ENCODE measurements at places on chromosomes 16 and 17.

GRCh38 chr17:49349541-49349940 is 12.5 kb downstream of the ZNF652 start:
- DNase-seq, result no peak

DNA sequence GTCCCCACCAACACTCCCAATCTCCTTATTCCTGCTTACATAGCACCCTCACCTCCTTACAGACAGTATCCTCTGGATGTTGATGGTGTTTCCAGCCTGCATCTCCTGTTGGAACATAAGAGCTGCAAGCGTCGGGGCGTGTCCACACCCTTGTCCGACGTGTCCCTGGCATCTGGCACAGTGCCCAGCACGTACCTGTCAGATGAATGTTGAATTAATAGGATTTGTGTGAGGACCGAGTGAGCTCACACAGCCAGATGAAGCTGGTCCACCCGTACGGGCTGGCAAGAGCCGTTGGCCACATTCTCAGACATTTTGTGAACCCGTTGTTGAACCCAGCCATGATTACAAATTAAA is 12.2 kb upstream of the CBX4 start:
- no peak for DNase-seq

- no peak for DNase-seq
These were observed 49.8 kb upstream of the SCNN1B start for GRCh38 chr16:23252310-23252709.

GRCh38 chr16:59060207-59060606 is 326.1 kb upstream of the GOT2 start:
- no peak for DNase-seq

DNA sequence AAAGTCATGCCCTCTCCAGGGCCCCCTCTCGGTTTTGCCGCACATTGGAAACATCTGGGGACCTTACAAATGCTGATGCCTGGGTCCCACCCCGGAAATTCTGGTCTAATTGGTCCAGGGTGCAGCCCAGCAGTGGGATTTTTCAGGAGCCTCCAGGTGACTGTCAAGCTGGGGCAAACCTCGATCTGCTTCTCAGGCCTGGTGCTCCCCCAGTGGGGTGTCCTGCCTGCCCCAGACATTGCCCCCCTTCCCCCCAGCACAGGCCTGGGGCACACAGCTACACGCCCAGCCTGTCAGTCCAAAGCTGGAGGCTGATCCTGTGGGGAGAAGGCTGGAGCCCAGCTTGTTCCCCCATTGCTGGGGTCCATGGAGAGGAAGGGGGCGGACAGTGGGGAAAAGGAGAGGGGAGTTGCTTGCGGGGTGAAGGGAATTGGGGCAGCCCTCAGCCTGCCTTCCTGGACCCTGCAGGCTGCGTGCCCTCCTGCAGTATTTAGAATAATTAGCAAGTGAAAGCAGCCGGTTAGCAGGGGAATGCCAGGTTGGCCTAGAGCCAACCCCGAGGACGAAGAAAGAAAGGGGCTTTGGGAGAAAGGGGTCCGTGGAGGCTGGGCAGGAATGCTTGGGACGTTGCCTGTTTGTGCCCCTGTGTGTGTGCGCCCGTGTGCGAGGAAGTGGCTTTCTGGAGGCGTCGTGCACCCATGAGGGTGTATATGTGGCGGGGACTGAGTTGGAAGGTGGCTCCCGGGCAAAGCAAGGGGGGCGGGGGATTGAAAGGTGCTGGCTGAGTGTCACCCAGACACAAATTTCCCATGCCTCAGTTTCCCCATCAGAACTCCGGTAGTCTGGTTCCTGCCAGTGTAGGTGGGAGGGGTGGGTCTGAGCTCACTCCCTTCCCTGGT is 5.9 kb downstream of the FOXJ1 start:
- no peak for DNase-seq

DNA sequence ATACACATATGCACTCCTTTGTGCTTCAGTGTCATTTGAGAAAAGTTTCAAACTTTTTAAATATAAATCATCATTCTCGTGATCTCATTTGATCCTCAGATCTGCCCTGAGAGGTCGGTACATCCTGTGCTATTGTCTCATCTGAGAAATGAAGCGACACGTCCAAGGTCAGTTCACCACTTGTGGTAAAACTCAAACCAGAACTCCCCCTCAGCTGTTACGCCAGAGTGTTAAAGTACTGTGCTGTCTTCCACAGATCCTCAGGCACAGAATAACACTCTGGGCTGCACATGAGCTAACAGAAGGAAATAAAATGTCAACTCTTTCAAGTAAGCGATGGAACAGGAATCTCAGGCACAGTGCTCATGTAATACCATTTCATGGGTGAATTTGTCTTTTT is 31.4 kb downstream of the ANKFN1 start:
- no peak for DNase-seq

DNA sequence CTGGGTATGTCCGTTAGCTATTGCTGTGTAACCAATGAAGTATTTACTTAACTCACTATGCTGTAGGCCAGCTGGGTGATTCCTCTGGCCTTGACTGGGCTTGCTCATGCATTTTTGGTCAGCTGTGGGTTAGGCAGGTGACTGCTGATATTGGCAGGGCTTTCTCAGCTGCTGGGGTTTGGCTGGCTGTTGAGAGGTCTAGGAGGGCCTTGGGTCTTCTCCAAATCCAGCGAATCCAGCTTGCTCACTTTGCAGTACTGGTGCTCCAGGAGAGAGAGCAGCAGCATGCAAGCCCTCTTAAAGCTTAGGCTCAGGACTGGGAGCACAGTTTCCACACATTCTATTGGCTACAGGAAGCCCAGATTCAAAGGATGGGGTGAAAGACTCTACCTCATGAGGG is 270.1 kb downstream of the PHKB start:
- no peak for DNase-seq

DNA sequence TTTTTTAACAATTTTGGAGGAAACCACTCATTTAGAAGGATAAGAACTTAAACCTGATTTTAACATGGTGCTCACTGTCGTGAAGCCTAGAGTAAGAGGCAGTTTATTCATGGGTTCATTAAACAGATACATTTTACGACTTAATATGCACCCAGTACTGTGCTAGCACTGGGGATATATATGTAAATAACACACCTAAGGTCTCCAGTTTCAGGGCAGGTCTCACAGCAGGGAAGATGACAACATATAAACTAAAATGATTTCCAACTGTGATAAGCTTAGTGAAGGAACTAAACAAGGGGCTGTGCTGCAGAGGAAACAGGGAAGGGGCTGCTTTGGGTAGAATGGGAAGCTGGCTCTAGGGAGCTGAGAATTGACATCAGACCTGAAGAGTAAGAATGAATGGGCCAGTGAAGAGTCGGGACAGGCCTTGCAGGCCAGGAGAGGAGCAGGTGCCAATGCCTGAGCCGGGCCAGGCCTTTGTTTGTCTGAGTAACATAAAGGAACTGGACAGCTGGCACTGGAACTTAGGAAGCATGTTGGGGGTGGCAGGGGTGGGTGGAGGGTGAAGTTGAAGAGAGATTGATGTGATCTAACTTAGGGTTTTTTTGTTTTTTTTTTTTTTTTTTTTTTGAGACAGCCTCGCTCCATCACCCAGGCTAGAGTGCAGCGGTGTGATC is 12.1 kb downstream of the NT5M start:
- no peak for DNase-seq

DNA sequence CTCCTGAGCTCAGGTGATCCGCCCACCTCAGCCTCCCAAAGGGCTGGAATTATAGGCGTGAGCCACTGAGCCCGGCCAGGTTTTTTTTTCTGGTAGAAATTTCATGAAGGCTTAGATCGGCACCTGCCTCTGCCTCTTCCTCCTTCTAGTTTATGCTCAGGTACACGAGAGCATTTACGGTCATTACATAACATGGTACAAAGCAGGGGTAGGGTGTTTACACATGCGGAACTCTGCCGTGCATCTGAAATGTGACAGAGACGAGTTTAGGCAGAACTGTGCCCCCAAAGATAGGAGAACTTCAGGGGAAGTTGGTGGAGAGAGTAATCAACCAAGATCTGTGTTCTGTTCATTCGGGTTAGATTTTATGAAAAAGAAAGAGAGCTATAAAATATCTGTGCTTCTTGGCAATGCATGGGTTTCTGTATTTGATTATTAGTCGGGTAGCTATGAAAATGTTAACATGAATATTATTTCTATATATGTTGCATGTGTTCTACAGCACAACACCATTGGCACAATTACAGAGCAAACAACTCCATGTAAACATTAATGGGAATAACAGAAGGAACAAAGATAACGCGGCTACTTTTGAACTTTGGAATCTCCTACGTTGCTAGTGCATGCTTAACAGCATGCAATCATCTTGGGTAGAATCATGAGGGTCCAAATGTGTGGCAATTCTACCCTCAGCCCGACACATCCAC is 23.5 kb upstream of the MAP2K6 start:
- DNase-seq, result no peak

DNA sequence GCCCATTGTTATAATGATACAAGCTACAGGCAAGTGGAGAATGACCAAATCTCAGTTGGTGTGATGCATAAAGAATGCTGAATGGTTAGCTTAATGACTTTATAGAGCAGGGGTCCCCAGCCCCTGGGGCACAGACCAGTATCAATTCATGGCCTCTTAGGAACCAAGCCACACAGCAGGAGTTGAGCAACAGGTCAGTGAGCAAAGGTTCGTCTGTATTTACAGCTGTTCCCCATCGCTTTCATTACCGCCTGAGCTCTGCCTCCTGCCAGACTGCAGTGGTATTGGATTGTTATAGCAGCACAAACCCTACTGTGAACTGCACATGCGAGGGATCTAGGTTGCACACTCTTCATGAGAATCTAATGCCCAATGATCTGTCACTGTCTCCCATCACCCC is 114.0 kb upstream of the ZFHX3 start:
- DNase-seq, result no peak

- DNase-seq, result no peak
These were observed 28.8 kb upstream of the RMI2 start for GRCh38 chr16:11316331-11317015.

GRCh38 chr17:44345454-44346026 is 438 bp downstream of the GRN start:
- DNase-seq, result no peak

DNA sequence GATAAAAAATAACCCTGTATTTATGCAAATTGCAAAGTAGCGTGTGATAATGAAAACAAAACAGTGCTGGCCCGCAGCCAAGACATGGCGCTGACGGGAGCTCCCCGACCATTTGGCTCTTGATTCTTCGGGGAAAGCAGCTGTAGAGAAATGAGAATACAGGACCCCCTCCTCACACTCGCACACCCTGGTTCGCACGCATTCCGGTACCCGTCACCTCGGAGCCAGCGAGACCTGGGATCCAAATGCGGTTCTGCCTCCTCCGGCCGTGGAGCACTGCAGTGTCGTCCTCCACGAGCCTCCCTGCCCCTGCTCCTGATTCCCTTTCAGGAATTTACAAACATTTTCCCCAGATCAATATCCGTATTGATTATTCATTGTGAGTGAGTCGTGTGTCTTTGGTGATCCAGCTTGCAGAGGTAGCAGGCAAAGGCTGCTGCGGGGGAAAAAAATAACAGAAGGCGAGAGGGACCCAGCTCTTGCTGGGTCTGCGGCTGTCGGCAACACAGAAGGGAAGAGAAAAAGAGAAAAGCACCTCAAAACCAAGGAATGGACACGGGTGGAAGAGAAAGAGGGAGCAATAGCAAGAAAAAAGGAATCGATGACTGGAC is 184.1 kb upstream of the ZFHX3 start:
- DNase-seq, result no peak

DNA sequence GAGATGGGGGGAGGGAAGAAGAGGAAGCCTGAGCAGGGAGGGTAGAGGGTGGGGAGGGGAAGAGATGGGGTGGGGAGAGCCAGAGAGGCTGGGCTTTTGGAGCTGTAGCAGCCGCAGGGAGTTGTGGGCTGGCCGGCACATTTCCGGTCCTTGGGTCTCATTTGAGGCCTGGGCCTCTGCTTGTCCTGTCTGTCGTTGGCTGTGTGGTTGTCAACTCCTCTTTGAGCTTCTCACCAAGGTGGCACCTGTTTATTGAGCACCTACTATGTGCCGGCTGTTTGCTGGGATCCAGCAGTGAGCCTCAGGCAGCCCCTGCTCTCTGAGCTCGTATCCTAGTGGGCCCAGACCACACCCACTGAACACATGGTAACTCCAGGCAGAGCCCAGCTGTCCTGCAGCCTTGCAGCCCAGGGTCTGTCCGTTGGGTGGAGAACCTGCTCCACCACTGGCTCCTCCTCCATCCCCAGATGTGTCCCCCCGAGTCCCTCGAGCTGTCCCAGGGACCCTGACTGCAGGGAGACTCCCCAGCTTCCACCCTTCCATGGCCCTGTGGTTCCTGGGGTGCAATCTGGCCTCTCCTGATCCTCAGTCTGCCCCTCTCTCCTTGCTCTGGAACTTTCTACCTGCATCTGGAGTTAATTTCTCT is 164.9 kb downstream of the IRF8 start:
- no peak for DNase-seq

- no peak for DNase-seq
These were observed 4.9 kb upstream of the NDRG4 start for GRCh38 chr16:58494981-58495520.

GRCh38 chr17:17387017-17387497 is 83.9 kb downstream of the NT5M start:
- DNase-seq, result no peak

GRCh38 chr17:36939052-36939801 is 2.0 kb downstream of the LHX1 start:
- no peak for DNase-seq

- no peak for DNase-seq
These were observed 100.7 kb upstream of the AXIN2 start for GRCh38 chr17:65662196-65662595.

DNA sequence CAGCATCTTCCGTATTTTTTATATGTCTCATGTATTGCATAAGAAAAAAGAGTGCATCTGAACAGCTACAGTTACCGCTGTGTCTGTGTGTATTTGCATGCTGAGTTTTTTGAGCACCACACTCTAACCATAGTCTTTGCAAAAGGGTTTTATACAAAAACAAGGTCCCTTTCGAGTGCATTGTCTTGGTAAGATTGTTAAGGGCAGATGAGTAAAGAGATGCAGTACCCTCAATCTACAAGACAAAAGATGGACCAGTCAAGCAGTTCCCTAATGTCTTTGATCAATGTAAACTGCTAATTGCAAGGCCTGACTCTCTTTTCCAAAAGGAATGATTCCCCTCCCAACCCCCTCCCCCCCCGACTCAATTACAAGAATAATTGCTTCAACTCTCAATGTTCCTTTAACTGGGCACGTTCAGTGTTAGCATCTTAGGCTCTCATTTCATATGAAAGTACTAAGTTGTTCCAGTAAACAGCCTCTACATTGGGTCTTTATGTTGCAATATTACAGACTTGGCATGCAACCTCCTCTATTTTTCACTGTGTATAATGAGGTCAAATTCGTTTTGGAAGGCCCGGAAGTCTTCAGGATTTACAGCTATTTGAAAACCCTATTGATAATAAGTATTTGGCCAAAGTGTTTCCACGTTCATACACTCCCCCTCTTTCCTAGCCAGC is 471.4 kb upstream of the RBFOX1 start:
- no peak for DNase-seq
